ENCODE measurements at places on chromosomes 2 and 18.

GRCh38 chr2:197759013-197759412 is 26.1 kb downstream of the BOLL start:
- DNase-seq, result no peak

GRCh38 chr2:31304816-31305215 is 70.9 kb downstream of the EHD3 start:
- DNase-seq, result no peak

DNA sequence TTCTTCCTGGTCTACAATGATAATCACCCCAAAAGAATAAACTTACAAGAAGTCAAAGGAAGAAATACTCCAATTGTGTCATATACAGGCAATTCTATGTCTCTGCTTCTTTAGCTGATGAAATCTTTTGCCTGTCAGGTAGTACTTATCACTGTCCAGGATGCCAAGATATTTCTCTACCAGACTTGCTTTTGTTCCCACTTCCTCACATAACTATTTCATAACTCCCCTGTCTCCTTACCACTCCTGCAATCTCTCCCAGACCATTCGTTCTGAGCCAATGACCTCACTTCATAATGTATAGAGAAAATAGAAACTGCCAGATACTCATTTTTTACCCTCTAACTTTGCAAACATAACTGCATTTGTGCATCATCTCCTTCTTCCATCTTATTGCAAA is 39.1 kb downstream of the HNMT start:
- DNase-seq, result no peak

DNA sequence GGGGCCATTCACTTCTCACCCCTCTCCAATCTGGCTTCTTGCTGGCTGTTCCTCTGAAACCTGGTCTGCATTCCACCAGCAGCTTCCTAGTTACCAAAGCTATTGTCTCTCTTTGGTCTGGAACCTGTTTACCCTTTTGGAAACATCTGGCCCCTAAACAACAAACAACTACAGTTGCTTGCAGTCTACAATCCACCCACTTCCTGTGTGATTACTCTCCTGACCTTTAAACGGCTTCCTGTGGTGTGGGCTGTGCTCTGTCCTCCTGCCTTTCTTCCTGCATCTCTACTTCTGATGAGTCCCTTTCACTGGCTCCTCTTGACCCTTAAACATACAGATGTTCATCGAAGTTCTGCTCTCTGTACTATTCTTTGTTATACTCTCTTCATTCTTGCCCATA is 303.8 kb downstream of the TDRD15 start:
- no peak for DNase-seq

- no peak for DNase-seq
Observed at GRCh38 chr2:241868661-241869081, 858 bp upstream of the RTP5 start.

DNA sequence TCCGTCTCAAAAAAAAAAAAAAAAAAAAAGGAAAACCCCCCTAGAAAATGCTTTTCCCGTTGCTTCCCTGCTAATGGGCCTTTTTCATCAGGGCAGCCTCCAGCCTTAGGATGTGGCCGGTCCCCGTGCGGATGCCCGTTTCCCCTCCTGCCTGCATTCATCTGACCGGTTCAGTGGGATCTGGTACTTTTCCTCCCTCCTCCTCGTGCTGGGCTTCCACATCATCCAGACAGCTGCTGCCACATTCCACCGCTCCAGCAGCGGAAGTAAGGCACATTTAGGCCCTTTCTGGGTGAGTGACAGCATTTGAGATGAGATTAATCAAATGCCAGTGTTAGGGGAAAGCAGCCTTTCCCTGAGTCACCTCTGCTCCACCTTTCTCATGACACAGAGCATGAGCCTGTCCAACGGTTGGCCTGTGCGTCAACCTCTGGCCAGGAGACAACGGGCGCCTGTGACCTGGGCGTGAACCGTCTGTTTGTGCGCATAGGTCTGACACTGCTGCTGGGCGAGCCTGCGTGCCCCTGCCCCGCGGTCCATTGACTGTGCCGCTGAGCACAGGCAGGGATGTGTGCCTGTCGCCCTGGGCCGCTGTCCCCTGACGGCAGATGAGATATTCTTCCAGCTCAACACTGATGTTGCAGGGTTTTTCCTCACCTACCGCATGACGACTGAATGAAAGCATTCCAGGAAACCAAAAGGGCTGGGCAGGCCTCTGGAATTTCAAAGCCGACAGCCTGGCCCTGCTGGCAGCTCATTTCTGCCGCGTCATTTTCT is 174.0 kb downstream of the TGIF1 start:
- peak; percentile 84 for DNase-seq

DNA sequence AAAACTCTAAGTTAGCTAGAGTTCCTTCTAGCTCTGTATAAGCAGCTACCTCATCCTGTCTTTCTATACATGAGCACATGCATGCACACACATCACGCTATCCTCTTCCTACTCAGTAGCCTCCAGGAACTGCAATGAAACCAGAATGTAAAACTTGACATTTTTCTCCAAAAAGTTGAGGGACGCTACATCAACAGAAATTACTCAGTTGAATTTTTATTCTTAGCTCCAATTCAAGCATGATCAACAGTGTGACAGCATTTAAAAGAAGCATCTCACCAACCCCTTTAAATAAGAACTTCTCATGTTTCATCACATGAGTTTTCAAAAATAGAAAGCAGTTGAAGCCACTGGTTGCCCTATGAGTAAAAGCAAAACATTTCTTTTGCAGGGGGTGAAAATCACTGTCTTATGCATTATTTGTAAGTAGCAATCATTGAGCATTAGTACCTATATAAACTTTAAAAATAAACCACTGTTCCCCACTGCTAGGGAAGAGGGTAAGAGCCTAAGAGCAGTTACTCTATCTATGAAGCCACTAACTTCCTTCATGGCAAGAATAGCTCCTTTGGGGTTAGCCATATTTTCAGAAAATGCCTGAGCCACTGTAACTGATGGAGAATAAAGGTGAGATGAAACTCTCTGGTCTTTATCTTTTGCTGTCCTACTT is 77.9 kb upstream of the ARL5A start:
- peak; percentile 41 for DNase-seq

- DNase-seq, result no peak
Observed at GRCh38 chr2:202387608-202388342, 11.6 kb downstream of the BMPR2 start.

DNA sequence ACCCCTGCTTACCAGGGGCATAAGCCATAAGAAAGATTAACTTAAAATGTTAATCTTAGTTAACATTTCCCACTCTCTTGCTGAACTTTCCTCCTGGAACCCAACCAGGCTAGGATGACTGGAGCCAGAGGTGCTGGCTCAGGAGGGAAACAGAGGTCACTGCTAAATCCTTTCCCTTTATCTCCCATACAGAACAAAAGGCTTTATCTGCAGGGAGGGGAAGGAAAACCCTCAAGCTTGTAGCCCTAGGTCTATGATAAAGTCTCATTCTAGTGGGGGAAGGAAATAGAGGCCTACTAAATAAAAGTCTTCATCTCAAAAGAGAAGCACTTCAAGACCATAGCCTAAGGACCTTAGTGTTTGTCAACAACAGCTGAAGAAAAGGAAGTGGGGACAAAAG is 18.6 kb downstream of the HIBCH start:
- DNase-seq, result no peak

DNA sequence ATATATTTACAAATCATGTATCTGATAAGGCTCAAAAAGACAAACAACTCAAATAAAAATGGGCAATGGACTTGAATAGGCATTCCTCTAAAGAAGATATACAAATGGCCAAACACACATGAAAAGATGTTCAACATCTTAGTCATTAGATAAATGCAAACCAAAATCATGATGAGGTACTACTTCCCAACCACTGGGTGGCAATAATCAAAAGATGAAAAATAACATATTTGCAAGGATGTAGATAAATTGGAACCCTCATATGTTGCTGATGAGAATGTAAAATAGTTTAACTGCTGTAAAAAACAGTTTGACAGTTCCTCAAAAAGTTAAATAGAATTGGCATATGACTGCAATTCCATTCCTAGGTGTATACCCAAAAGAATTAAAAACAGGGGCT is 132.3 kb downstream of the TTC32 start:
- no peak for DNase-seq

GRCh38 chr18:24185805-24186204 is 46.9 kb downstream of the CABYR start:
- no peak for DNase-seq

DNA sequence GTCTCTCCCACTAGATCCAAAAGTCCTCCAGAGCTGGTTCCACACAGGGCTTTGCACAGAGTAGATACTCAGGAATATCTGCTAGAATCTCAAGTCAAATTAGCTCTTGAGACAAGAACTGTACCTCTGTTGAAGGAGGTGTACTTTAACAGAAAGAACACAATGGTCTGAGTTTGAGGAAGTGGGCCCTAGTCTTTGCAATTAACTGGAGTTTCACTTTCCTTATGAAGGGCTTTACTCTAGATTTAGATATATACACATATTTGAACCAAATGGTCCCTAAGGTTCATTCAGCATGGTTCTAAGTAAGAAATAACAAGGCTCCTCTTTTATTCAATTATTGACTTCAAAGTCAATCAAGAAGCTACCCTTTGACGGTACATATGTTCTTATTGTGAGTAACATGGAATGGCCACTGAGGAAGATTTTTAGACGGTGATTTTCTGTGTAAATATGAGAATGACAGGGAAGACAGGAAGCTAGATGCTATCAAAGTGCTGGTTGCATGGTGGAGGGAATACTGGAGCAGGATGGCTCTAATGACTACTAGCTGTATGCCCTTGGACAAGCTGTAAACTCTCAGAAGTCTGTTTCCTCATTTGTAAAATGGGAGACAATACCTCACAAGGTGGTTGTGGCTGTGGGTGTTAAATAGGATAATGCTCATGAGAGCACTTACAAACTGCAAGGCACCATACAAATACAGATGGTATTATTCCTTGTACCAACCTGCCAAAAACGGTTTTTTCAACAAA is 73.5 kb upstream of the SERTAD2 start:
- DNase-seq, result peak; percentile 32

GRCh38 chr2:12068796-12069538 is 322.5 kb downstream of the LPIN1 start:
- no peak for DNase-seq

DNA sequence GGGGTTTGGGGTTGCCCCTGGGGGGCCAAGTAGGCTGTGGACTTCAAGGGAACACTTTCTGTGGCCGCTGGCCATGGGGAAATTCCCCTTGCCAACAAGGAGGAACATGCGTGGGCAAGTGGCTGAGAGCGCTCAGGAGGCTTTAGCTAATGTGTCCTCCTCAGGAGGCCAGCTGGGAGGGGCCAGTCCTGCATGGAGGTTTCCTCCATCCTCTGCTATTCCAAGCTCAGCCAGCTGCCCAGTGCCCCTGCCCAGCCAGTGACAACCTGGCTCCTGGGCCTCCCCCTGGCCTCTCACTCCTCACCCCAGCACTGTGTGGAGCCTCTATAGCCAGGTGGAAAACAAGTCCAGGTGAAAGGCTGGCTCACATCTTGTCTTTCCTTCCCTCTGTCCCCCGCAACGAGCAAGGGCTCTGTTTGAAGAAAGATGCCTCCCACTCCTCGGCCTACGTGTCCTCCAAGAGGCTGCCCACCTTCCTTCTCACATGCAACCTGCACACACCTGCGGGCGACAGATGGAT is 64.4 kb upstream of the DAPL1 start:
- no peak for DNase-seq

GRCh38 chr2:214649440-214650205 is 159.9 kb downstream of the BARD1 start:
- no peak for DNase-seq

DNA sequence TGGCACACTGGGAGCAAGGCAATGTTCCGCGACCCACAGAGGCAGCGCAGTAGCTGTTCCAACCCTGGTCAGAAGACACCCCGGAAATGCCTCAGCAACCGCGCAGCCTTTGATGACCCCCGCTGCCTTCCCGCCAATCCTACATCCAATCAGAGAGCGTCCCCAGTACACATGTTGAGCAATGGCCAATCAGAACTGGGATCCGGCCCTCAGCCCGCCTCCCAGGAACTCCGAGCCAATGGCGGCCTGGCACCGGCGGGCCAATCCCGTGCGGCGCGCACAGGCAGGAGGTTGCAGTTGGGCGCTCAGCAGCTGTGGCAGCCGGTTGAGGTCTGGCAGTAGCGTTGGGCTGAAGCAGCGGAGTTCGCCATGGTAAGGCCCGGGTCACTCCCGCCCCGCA is at the start of gene TUBA3D:
TUBA3D (plus strand) TSS at position 289 of the 400 bp plus-strand sequence; CDS start at position 370, 81 bp downstream.
- no peak for DNase-seq

GRCh38 chr2:177204417-177204816 is 8.2 kb upstream of the HNRNPA3 start:
- DNase-seq, result no peak

GRCh38 chr2:142294225-142294624 is 163.4 kb upstream of the LRP1B start:
- no peak for DNase-seq

- DNase-seq, result no peak
Observed at GRCh38 chr18:20966795-20967194, 144.8 kb downstream of the ROCK1 start.

GRCh38 chr2:22481486-22482259 is 903.3 kb upstream of the KLHL29 start:
- DNase-seq, result peak; percentile 97

GRCh38 chr2:235538981-235539380 is 45.1 kb downstream of the AGAP1 start:
- no peak for DNase-seq

DNA sequence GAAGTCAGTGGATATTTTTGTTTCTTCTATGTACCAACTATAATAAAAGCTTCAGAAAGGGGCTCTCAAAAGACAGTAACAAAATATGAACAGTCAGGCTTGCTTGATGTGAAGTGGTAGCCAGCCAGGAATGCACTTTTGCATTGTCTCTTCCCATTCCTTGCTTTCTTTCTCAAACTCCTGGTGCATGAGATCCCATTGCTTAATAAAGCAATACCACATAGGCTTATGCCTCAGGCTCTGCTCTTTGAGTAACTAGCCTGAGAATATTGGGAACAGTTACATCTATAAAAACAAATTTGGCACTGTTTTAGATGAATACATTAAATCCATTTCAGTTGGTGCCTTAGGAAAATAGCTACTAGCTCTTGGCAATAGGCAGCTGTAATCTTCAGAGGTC is 62.6 kb upstream of the ST6GAL2 start:
- DNase-seq, result no peak

DNA sequence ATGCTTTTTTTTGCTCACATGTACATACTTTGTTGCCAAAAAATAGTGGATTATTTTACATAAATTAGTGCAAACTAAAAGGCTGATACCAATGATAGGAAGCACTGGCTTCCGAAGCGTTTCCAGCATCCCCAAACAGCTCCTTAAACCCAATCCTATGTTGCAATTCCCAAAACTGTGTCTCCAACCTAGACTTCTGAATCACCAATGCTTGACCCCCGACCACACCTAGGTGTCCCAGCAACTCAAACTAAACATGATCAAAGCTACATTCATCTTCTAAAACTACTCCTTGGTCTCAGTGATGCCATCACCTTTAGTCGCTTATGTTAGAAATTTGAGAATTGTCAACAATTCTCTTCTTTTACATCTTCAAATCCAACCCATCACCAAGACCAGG is 13.4 kb downstream of the ATP8B1 start:
- no peak for DNase-seq

GRCh38 chr2:232668805-232669444 is 28.2 kb upstream of the GIGYF2 start:
- peak; percentile 50 for DNase-seq
